MM.1S (cell line): ENCODE measurements at places on chromosomes 5 and 9.

- H3K27me3 ChIP-seq: no peaks in the 10 kb centered on the region
- peak overlapping the region; percentile 44; the same call in 1 of the 2 replicates for H3K27ac ChIP-seq
- no peaks in the 10 kb centered on the region for H3K36me3 ChIP-seq
- DNase-seq: peak; percentile 87
- H3K4me3 ChIP-seq: peak overlapping the region; percentile 50
Measured at GRCh38 chr9:134407121-134407779, 81.0 kb downstream of the RXRA start.

DNA sequence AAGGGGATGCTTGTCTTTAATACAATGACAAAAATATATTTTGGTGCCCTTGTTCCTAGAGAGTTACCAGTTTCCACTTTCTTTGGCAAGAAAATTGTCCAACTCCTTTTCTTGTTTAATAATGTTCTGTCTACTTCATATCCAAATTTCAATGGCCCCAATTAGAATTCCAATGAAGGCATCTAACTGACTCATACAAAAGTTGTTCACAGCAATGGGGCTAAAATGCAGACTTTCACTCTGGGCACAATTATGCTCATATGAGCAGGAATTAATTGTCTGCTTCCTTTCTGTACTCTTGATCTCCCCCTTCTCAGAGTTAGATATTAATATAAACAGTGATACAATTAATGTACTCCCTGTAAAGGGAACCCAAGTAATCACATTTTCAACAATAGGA is 42.1 kb upstream of the ZNF622 start:
- no peak overlapping the region for H3K4me3 ChIP-seq
- H3K36me3 ChIP-seq: no peaks in the 10 kb centered on the region
- DNase-seq: no peak

- H3K4me3 ChIP-seq: no peak overlapping the region
- no peaks in the 10 kb centered on the region for H3K36me3 ChIP-seq
- H3K27me3 ChIP-seq: no peaks in the 10 kb centered on the region
Measured at GRCh38 chr5:146825033-146825432, 53.5 kb downstream of the PPP2R2B start.

GRCh38 chr9:134785325-134786108 is 95.1 kb upstream of the FCN2 start:
- no peaks in the 10 kb centered on the region for H3K36me3 ChIP-seq
- H3K4me1 ChIP-seq: no peaks in the 10 kb centered on the region
- H3K27ac ChIP-seq: no peak overlapping the region
- peaks cover 83% of the 10 kb centered on the region for H3K27me3 ChIP-seq

DNA sequence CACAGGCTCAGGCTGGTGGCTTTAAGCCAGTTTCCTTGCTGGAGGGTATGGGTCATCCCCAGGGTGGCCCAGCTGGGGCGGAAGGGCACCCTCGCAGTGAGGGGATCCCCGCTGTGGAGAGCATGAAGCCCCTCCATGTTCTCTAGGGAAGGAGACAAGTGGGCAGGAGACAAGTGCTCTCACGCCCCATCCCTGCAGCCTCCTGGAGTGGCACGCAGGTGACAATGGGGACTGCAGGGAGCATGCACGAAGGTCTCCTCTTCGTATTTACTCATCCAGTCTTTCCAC is 83.3 kb downstream of the GTF3C4 start:
- no peaks in the 10 kb centered on the region for H3K36me3 ChIP-seq
- peaks cover 95% of the 10 kb centered on the region for H3K27me3 ChIP-seq
- no peak for DNase-seq
- no peak overlapping the region for H3K27ac ChIP-seq
- H3K4me1 ChIP-seq: no peaks in the 10 kb centered on the region

GRCh38 chr9:129553277-129553676 is 67.6 kb downstream of the C9orf50 start:
- H3K27me3 ChIP-seq: peaks cover 34% of the 10 kb centered on the region
- no peaks in the 10 kb centered on the region for H3K4me1 ChIP-seq
- no peaks in the 10 kb centered on the region for H3K36me3 ChIP-seq
- H3K27ac ChIP-seq: no peak overlapping the region
- H3K4me3 ChIP-seq: no peak overlapping the region

GRCh38 chr9:20601292-20601691 is 21.0 kb downstream of the MLLT3 start:
- H3K36me3 ChIP-seq: no peaks in the 10 kb centered on the region
- H3K4me3 ChIP-seq: no peak overlapping the region
- no peak for DNase-seq

DNA sequence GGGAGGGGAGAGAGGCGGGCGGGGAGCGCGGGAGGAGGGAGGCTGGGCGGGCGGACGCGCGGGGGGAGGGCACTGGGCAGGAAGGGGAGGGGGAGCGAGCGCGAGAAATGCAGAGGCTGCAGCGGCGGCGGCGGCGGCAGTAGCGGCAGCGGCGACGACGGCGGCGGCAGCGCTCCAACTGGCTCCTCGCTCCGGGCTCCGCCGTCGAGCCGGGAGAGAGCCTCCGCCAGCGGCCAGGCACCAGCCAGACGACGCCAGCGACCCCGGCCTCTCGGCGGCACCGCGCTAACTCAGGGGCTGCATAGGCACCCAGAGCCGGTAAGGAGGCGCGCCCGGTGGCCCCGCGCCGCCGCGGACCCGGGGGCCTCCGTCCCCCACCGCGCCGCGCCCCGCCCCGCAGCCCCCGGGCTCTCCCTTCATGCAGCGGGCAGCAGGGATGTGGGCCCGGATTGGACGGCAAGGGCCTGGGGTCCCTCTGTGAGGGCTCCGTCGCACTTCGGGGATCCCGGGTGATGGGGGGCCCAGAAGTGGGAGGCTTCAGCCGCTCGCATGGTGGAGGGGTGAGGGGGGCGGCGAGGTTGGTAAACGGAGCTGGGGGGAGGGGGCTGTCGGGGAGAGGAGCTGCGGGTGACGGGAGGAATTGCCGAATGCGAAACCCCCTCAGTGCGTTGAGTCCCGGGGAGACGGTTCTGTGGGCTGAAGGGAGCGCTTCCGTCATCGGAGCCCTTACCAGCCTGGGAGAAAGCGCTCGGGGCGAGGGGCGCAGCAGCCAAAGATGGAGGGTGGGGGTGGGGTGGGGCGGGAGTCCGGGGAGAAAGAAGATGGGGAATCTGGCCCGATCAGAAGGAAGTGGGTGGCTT is at the start of gene BASP1:
BASP1 (plus strand) TSS at position 139 of the 860 bp plus-strand sequence. CDS start 57,586 bp downstream, outside the sequence.
- peak within 1 kb of the TSS; percentile 54; the same call in 1 of the 2 replicates for H3K27ac ChIP-seq
- no peaks in the 10 kb centered on the region for H3K36me3 ChIP-seq
- DNase-seq: peak; percentile 80
- no peaks in the 10 kb centered on the region for H3K27me3 ChIP-seq
- peak within 1 kb of the TSS; percentile 87 for H3K4me3 ChIP-seq

DNA sequence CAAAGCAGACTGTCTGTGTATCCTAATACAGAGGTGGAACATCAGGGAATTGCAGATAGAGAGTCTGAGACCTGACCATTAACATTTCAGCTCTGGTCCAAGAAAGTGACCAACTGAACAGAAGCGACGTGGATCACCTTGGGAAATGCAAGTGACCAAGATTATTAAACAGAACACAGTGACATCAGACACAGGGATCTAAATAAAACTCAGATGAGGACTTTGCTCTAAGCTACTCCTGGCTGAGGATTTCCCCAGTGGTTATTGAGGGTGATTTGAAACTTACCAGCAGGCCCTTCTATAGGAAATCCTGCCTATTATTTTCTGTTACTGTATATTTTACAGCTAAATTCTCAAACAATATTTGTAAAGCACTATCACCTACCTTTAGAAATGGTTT is 436.0 kb downstream of the TMEM38B start:
- DNase-seq: no peak
- H3K36me3 ChIP-seq: no peaks in the 10 kb centered on the region

- no peaks in the 10 kb centered on the region for H3K4me1 ChIP-seq
- H3K27me3 ChIP-seq: no peaks in the 10 kb centered on the region
- no peaks in the 10 kb centered on the region for H3K36me3 ChIP-seq
- H3K27ac ChIP-seq: no peak overlapping the region
Measured at GRCh38 chr9:74414325-74414724, 82.8 kb upstream of the RORB start.

DNA sequence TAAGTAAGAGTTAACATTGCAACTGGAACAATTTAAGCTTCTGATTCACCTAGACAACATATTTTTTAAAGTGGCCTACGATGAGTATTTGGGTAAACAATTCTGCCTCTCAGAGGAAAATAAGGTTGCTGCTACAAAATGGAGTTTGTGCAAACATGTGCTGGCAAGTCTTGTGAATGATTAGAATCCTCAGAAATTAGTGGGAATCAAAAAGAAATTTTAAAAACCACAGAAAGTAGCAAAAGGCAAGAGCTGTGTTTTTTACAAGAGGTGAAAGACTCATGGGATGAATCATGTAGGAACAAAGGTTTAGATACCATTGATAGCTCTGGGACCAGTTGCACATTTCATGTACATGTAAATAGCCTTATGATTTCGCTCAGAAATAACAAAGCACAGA is 561.6 kb downstream of the TAF11L14 start:
- H3K27ac ChIP-seq: no peak overlapping the region
- no peak overlapping the region for H3K4me3 ChIP-seq
- DNase-seq: no peak
- no peaks in the 10 kb centered on the region for H3K36me3 ChIP-seq

DNA sequence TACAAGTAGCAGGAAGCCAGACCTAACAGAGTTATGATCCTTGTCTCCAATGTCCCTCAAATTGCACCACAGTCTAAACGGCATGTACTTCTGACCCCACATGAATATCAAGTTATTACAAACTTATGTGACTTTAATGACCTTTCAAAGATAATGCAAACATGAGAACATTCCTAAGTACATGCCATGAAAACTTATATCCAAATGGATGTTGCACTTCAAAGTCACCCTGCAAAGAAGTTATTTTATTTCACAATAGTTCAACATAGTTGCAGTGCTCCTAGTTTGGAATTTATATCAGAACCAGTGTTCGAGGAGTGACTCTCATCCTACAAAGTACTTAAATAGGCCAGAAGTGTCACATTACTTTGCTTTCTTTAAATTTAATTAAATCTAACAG is 41.2 kb upstream of the ITGA1 start:
- no peaks in the 10 kb centered on the region for H3K36me3 ChIP-seq
- H3K4me3 ChIP-seq: no peak overlapping the region
- no peaks in the 10 kb centered on the region for H3K27me3 ChIP-seq
- no peaks in the 10 kb centered on the region for H3K4me1 ChIP-seq

GRCh38 chr5:32443541-32444430 is 754 bp downstream of the ZFR start:
- peaks cover 7% of the 10 kb centered on the region for H3K27me3 ChIP-seq
- DNase-seq: peak; percentile 26
- peak overlapping the region; percentile 54; the same call in 1 of the 2 replicates for H3K27ac ChIP-seq
- peaks cover 19% of the 10 kb centered on the region for H3K4me1 ChIP-seq
- peak overlapping the region; percentile 91 for H3K4me3 ChIP-seq
- no peaks in the 10 kb centered on the region for H3K36me3 ChIP-seq

DNA sequence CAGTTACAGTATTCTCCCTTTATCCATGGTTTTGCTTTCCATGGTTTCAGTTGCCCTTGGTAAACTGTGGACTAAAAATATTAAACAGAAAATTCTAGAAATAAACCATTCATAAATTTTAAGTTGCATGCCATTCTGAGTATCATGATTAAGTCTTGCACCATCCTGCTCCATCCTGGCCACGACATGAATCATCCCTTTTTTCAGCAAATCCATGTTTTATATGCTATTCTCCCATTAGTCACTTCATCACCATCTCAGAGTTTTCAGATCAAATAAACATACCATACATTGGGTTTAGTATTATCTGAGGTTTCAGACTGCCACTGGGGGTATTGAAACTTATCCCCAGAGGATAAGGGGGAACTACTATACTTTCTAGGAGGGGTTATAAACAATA is 234.4 kb upstream of the ATP10B start:
- H3K27me3 ChIP-seq: no peaks in the 10 kb centered on the region
- H3K36me3 ChIP-seq: no peaks in the 10 kb centered on the region
- no peaks in the 10 kb centered on the region for H3K4me1 ChIP-seq
- H3K27ac ChIP-seq: no peak overlapping the region
- DNase-seq: no peak

DNA sequence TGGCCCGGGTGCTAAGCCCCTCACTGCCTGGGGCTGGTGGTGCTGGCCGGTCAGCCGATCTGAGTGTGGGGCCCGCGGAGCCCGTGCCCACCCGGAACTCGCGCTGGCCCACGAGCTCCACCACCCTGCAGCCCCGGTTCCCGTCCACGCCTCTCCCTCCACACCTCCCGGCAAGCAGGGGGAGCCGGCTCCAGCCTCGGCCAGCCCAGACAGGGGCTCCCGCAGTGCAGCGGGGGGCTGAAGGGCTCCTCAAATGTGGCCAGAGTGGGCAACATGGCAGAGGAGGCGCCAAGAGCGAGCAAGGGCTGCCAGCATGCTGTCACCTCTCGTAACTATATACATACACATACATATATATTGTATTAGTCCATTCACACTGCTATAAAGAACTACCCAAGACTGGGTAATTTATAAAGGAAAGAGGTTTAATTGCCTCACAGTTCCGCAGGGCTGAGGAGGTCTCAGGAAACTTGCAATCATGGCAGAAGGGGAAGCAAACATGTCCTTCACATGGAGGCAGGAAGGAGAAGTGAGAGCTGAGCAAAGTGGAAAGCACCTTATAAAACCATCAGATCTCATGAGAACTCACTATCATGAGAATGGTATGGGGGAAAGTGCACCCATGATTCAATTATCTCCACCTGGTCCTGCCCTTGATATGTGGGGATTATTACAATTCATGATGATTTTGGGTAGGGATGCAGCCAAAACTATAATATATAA is 56.8 kb downstream of the LIX1 start:
- H3K4me3 ChIP-seq: no peak overlapping the region
- no peak overlapping the region for H3K27ac ChIP-seq
- no peaks in the 10 kb centered on the region for H3K27me3 ChIP-seq
- no peaks in the 10 kb centered on the region for H3K4me1 ChIP-seq
- no peak for DNase-seq

- no peak overlapping the region for H3K27ac ChIP-seq
- H3K36me3 ChIP-seq: no peaks in the 10 kb centered on the region
- H3K27me3 ChIP-seq: no peaks in the 10 kb centered on the region
- H3K4me3 ChIP-seq: no peak overlapping the region
- peak; percentile 66 for DNase-seq
- H3K4me1 ChIP-seq: no peaks in the 10 kb centered on the region
Measured at GRCh38 chr9:32968101-32969011, 33.1 kb downstream of the APTX start.

DNA sequence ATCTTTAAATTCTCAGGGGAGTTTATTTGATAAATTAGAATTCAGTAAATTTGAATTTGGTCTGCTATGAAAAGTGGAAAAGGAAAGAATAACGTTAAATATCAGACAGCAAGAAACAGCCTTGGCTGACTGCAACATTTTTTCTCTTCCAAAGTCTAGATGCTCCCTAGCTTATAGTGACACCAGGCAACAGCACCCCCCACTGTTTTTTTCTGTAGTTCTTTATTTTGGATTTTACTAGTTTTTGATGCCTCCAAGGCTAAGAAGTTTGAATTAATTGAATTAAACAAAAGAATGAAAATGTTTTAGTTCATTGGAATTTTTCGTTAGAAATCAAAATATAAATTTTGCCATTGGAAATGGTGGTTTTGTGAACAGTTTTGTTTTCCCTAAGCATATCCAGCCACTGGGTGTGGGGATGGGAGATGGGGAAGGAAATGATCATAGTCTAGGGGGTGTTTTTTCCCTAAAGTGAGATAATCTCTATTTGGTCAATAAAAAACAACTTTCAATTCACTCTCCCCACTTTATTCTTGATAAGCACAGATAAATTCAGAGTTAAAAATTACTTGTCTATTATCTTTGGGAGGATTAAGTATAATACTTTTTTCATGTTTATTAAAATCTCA is 199.3 kb upstream of the CD180 start:
- H3K27ac ChIP-seq: no peak overlapping the region
- DNase-seq: no peak
- H3K36me3 ChIP-seq: no peaks in the 10 kb centered on the region
